ENCODE measurements at places on chromosomes 7 and 10.

GRCh38 chr7:80224415-80224814 is 89.8 kb downstream of the GNAI1 start:
- H3K27ac ChIP-seq, result no peak overlapping the region
- H3K4me1 ChIP-seq, result no peaks in the 10 kb centered on the region
- ATAC-seq, result no peak
- H3K36me3 ChIP-seq, result no peaks in the 10 kb centered on the region

DNA sequence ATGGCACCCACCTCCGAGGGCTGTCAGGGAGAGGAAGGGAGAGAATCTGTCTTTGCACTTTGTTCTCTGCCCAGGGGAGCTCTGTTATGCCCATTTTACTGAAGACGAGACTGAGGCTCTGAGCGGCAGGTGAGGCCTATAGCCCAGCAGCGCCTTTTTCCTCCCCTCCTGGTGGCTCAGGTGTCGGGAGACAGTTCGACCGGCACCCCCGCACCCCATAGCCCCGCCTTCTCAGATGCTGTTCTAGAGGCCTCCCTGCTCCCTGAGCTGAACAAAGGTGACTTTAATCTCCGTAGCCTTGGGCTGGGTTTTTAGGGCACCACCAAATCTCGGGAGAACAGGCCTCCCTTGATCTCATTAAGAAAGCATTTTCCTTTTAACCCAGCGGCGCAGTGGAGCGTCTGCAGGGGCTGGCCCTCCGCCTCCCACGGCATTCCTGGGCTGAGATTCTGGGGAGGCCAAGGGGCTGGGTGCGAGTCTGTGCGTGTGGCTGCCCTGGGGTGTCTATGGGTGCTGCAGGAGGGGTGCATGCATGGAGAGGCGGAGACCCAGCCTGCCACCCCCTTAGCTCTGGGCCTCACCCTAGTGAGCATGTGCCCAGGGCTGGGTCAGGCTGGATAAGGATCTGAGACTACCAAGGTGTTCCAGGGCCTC is 3.3 kb downstream of the LFNG start:
- H3K27me3 ChIP-seq, result no peaks in the 10 kb centered on the region
- H3K4me3 ChIP-seq, result peak overlapping the region; percentile 87
- peak; percentile 8 for ATAC-seq
- H3K4me1 ChIP-seq, result peaks cover 10% of the 10 kb centered on the region
- H3K36me3 ChIP-seq, result peaks cover 44% of the 10 kb centered on the region
- peak overlapping the region; percentile 76 for H3K27ac ChIP-seq

GRCh38 chr7:139230484-139230773 is 608 bp upstream of the UBN2 start:
- H3K4me3 ChIP-seq, result peak overlapping the region; percentile 97
- peak overlapping the region; percentile 97 for H3K27ac ChIP-seq
- H3K36me3 ChIP-seq, result peaks cover 8% of the 10 kb centered on the region
- peaks cover 12% of the 10 kb centered on the region for H3K4me1 ChIP-seq
- ATAC-seq, result no peak

DNA sequence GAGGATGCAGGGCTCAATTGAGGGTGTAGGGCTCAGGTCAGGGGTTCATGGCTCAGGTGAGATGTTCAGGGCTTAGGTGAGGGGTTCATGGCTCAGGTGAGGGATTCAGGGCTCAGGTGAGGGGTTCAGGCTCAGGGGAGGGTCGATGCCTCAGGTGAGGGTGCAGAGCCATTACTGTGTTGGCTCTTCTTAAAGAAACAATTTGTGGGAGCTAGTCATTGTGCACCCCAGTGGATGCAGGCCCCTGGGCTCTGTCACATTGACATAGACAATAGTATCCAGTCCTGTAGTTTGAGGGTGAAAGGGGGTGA is 86.7 kb downstream of the ADCY1 start:
- H3K36me3 ChIP-seq, result no peaks in the 10 kb centered on the region
- no peaks in the 10 kb centered on the region for H3K4me1 ChIP-seq
- H3K4me3 ChIP-seq, result no peak overlapping the region
- H3K27ac ChIP-seq, result no peak overlapping the region
- ATAC-seq, result no peak

- H3K4me1 ChIP-seq, result no peaks in the 10 kb centered on the region
- no peaks in the 10 kb centered on the region for H3K36me3 ChIP-seq
- no peaks in the 10 kb centered on the region for H3K27me3 ChIP-seq
Measured at GRCh38 chr7:81956520-81956919, 186.7 kb upstream of the HGF start.

GRCh38 chr10:52541006-52541473 is 227.0 kb downstream of the DKK1 start:
- H3K36me3 ChIP-seq, result no peaks in the 10 kb centered on the region
- H3K27me3 ChIP-seq, result no peaks in the 10 kb centered on the region
- H3K4me3 ChIP-seq, result no peak overlapping the region
- no peak overlapping the region for H3K27ac ChIP-seq
- no peak for ATAC-seq

GRCh38 chr7:35792873-35793489 is 7.9 kb upstream of the SEPTIN7 start:
- H3K27ac ChIP-seq, result no peak overlapping the region
- no peaks in the 10 kb centered on the region for H3K4me1 ChIP-seq
- no peaks in the 10 kb centered on the region for H3K27me3 ChIP-seq
- H3K4me3 ChIP-seq, result no peak overlapping the region

GRCh38 chr7:129317450-129317849 is 92.6 kb downstream of the AHCYL2 start:
- H3K4me1 ChIP-seq, result peaks cover 3% of the 10 kb centered on the region
- no peak for ATAC-seq
- H3K27ac ChIP-seq, result no peak overlapping the region
- peaks cover 10% of the 10 kb centered on the region for H3K36me3 ChIP-seq
- H3K27me3 ChIP-seq, result no peaks in the 10 kb centered on the region
- H3K4me3 ChIP-seq, result no peak overlapping the region

DNA sequence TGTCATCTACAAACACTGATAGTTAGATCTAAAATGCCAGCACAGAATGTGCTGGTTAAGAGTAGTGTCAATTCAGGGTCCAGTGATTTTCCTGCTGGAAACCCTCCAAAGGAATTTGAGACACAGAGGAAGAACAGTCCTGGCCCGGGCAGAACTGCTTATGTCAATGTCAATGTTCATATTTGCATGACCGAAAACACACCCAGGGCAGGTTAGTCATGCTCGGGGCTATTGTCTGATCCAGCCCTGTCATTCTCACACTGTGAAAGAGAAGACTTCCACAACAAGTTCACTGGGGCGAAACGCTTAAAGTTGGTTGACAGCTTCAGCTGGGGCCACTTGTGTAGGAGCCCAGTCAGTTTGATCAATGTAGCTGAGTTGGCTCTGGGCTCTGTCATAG is 139.3 kb downstream of the C1GALT1 start:
- H3K27ac ChIP-seq, result no peak overlapping the region
- H3K4me3 ChIP-seq, result no peak overlapping the region
- ATAC-seq, result no peak

- H3K36me3 ChIP-seq, result no peaks in the 10 kb centered on the region
- no peaks in the 10 kb centered on the region for H3K4me1 ChIP-seq
- H3K4me3 ChIP-seq, result no peak overlapping the region
Measured at GRCh38 chr10:117878626-117879025, 168.1 kb downstream of the RAB11FIP2 start.

DNA sequence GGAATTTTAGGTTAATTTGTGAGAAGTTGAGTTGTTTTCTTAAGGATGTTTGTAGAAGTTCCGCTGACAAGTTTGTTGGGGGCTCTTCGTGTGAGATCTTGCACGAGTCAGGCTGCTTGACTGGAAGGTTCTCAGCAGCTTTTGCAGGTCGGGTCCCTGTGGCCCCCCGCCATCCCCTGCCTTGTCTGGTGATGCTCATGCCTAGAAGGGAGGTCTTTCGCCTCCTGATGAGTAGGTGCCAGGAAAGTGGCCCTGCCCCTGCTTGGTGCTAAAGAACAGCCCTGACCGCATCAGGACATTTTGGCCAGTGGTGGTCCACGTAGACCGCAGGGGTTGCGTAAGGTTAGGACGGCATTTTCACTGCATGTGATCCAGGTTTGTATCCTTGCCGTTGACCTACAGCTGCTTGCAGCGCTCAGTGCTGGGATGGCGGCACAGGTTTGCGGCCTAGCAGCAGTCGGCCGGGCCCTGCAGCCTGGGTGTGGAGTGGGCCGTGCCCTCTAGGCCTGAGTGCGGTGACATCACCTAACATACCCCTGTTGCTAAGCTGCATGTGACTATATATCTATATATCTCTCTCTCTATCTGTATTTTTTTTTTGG is 62.4 kb downstream of the DNAJB6 start:
- no peak overlapping the region for H3K4me3 ChIP-seq
- ATAC-seq, result no peak
- H3K36me3 ChIP-seq, result peaks cover 75% of the 10 kb centered on the region
- H3K27ac ChIP-seq, result no peak overlapping the region
- peaks cover 16% of the 10 kb centered on the region for H3K4me1 ChIP-seq

- H3K4me3 ChIP-seq, result peak overlapping the region; percentile 92
- no peaks in the 10 kb centered on the region for H3K27me3 ChIP-seq
- peaks cover 26% of the 10 kb centered on the region for H3K4me1 ChIP-seq
- H3K27ac ChIP-seq, result peak overlapping the region; percentile 98
Measured at GRCh38 chr7:93146472-93147141, 1.6 kb downstream of the SAMD9L start.

DNA sequence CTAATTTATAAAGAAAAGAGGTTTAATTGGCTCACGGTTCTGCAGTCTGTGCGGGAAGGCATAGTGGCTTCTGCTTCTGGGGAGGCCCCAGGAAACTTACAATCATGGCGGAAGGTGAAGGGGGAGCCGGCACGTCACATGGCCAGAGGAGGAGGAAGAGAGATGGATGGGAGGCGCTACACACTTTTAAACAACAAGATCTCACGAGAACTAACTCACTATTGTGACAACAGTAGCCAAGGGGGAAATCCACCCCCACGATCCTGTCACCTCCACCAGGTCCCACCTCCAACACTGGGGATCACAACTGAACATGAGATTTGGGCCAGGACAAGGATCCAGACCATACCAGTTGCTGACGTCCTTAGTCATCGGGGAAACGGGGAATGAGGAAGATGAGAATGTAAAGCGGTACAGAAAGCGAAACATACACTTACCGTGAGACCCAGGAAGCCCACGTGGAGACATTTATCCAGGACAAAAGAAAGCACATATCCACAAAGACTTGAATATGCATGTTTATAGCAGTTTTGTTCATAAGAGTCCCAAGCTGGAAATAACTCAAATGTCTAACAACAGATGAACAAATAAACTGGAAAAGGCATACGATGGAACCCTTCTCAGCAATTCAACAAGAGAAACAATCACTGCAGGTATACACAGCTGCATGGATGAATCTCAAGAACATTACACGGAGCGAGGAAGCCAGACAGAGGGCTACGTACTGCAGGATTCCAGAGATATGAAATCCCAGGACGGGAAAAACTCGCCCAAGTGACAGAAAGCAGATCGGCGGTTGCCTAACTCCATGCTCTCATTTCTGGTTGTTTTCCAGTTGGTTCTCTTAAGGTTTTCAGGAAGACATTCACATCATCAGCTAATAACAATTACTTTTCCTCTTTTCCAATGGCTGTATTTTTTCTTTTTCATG is 26.2 kb upstream of the INPP5A start:
- H3K36me3 ChIP-seq, result no peaks in the 10 kb centered on the region
- H3K4me3 ChIP-seq, result no peak overlapping the region
- ATAC-seq, result no peak

GRCh38 chr10:80694930-80695329 is 157.2 kb downstream of the SH2D4B start:
- H3K4me3 ChIP-seq, result no peak overlapping the region
- H3K36me3 ChIP-seq, result no peaks in the 10 kb centered on the region
- no peak for ATAC-seq
- H3K27me3 ChIP-seq, result peaks cover 20% of the 10 kb centered on the region

DNA sequence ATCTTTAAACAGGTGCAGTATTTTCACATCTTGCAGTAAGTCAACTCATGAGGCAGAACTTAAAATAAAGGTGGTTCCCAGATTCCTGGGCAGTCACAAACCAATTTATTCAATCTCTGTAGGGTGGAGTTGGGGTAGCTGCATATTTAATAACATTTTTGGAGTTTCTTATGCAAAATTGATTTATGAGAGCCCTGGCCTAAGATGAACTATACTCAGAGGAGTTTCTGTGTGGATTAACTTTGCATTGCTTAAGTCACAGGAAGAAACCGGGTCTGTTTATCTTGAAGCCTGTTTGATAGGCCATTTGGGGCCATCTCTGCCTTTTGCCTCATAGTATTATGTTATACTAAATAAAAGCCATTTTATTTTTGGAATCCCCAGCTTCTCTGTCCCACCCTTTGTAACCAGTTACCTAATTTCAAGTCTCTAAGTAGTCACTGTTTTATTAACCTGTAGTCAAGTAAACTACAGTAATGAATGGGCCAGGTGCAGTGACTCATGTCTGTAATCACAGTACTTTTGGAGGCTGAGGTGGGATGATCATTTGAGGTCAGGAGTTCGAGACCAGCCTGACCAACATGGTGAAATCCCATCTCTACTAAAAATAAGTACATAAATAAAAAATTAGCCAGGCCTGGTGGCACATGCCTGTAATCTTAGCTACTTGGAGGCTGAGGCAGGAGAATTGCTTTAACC is 104.4 kb upstream of the FAM3C start:
- peaks cover 9% of the 10 kb centered on the region for H3K27me3 ChIP-seq
- ATAC-seq, result peak; percentile 35
- H3K36me3 ChIP-seq, result peaks cover 7% of the 10 kb centered on the region
- H3K4me3 ChIP-seq, result peak overlapping the region; percentile 15
- H3K4me1 ChIP-seq, result no peaks in the 10 kb centered on the region

DNA sequence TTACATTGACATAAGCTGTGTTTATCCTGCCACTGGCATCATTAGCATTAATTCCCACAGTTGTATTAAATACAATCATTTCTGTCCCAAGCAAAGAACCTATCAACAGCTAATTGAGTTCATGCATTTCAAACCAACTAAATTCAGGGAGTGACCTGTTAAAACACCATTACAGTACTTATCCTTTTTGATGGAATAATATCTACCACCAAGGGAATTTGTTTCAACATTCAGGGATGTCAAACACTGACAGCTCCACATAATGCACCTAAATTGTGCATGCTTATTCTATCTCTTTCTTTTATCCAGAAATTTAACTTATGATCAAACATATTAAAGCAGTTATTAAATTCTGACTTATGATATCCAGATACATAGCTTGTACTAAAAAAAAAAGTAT is 136.8 kb downstream of the NSUN6 start:
- ATAC-seq, result no peak
- no peaks in the 10 kb centered on the region for H3K27me3 ChIP-seq
- peaks cover 11% of the 10 kb centered on the region for H3K36me3 ChIP-seq
- H3K4me3 ChIP-seq, result no peak overlapping the region
- no peaks in the 10 kb centered on the region for H3K4me1 ChIP-seq
- H3K27ac ChIP-seq, result no peak overlapping the region

GRCh38 chr7:30224511-30225062 is 59.8 kb upstream of the ZNRF2 start:
- H3K4me3 ChIP-seq, result no peak overlapping the region
- H3K36me3 ChIP-seq, result no peaks in the 10 kb centered on the region
- peaks cover 4% of the 10 kb centered on the region for H3K4me1 ChIP-seq
- no peaks in the 10 kb centered on the region for H3K27me3 ChIP-seq
- ATAC-seq, result peak; percentile 72

DNA sequence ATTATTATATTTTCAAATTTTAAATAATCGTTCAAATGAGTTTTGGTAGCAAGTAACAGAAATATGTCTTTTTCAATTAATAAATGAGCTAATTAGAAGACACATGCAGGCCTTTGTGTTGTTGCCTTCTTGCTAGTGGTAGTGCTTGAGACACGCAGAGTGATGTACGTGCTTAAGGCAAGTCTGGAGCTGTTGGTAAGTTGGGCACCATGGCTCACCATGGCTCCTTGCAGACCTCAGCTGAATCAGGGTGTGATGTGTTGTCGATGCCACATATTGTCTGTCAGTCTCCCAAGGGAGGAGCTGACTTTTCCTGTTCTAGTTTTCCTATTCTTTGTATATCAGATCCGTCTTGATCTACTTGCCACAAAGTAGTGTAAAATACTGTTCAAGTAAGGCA is 8.3 kb downstream of the CDK14 start:
- H3K4me3 ChIP-seq, result no peak overlapping the region
- H3K27me3 ChIP-seq, result peaks cover 23% of the 10 kb centered on the region
- no peak for ATAC-seq
- no peaks in the 10 kb centered on the region for H3K36me3 ChIP-seq
- no peaks in the 10 kb centered on the region for H3K4me1 ChIP-seq
- no peak overlapping the region for H3K27ac ChIP-seq
